ENCODE measurements at places on chromosomes 4 and X.

DNA sequence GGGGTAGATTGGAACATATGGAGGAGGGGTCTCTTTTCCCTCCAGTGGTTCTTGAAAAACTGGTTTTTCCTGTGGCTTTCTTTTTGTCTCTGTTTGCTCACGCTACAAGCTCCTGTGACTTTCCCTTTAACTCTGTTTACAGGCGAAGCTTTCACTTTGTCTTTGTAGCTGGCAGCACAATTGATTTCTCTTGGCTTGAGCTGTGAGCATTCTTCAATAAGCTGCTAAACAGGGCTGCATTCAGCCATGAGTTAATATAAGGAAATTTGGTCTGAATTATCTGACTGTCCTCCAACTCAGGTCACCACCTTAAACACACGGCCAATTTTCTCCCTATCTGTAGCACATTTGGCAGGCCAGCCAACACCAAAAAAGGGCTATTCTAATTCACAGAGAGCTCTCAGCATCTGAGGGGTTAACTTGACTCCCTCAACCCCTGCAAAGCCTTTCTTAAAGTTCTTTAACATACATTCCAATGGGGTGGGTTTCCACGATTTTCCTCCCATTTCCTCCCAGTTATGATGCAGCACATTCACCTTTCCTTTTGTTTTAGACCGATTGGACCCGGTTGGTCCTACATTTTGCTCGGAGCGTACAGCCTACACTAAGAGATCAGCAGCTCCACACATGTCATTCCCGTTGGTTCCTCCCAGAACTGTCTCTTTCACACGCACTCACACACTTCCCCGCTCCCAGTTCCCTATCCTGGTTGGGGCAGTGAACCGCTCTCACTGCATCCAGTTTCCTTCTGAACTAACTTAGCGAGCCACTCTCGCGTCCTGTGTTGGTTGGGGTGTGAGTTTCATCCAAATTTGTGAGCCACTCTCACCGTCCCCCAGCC is 45.4 kb downstream of the UGT2A3 start:
- DNase-seq: no peak

GRCh38 chr4:24417206-24417605 is 167.1 kb downstream of the DHX15 start:
- no peak for DNase-seq

- no peak for DNase-seq
Measured at GRCh38 chr4:167544391-167544790, 310.1 kb upstream of the SPOCK3 start.

- DNase-seq: no peak
Measured at GRCh38 chr4:120815361-120815760, 107.2 kb downstream of the PRDM5 start.

DNA sequence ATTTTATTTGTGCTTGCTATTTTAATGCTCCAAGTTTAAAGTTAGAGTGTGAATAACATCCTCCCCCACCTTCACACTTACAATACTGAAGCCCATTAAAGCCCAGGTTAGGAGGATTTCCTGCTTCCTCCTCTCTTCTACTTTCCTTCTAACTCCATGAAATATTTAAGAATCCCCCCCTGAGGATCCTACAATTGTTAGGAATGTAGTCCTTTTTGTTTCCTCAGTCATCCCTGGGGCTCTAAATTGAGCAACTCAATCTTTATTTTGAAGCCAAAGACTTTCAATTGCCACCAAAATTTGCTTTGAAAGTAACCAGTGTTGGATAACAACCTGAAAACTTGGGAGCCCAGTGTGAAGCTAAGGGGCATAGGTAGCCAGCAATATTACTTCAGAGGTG is 276.9 kb downstream of the FAM47A start:
- no peak for DNase-seq

DNA sequence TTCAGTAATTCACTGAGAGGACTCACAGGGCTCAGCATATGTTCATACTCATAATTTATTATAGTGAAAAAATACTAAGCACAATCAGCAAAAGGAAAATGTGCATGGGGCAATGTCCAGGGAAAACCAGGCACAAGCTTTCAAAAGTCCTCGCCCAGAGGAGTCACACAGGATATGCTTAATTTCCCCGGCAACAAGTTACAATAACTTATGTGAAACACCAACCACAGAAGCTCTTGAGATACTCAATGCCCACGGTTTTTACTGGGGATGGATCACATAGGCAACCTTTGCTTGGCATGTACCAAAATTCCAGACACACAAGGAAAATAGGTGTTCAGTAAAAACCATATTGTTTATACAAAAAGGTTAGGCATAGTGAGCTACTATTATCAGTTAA is 38.5 kb upstream of the STPG2 start:
- DNase-seq: no peak

DNA sequence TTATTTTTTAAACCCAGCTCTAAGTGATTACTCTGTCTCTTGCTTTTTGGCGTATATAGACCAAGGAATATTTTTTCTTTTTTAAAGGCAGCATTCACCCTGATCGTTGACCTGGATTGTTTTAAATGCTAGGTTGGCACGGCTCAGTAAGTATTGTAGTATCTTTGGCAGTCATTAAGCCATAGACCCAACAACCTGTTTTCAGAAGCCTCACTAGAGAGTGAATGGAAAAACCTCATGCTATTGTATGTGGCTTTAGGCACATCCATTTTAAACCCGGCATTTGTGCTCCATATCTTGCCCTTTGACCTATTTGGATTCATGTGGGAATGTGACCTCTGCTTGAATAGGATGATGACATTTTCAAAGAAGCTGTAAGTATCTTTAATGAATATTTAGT is 183.9 kb downstream of the SNCA start:
- DNase-seq: no peak

- no peak for DNase-seq
Measured at GRCh38 chr4:10753336-10753735, 68.8 kb upstream of the CLNK start.

Data from NCI-H1436 treated with DMSO at 0.1 percent for 48 hours (cell line).